Skin of body (tissue), 3 donors: ENCODE measurements at places on chromosomes 13 and 19.

GRCh38 chr13:113904411-113904810 lies 40.5 kb upstream of the GAS6 start:
- no peak for DNase-seq

DNA sequence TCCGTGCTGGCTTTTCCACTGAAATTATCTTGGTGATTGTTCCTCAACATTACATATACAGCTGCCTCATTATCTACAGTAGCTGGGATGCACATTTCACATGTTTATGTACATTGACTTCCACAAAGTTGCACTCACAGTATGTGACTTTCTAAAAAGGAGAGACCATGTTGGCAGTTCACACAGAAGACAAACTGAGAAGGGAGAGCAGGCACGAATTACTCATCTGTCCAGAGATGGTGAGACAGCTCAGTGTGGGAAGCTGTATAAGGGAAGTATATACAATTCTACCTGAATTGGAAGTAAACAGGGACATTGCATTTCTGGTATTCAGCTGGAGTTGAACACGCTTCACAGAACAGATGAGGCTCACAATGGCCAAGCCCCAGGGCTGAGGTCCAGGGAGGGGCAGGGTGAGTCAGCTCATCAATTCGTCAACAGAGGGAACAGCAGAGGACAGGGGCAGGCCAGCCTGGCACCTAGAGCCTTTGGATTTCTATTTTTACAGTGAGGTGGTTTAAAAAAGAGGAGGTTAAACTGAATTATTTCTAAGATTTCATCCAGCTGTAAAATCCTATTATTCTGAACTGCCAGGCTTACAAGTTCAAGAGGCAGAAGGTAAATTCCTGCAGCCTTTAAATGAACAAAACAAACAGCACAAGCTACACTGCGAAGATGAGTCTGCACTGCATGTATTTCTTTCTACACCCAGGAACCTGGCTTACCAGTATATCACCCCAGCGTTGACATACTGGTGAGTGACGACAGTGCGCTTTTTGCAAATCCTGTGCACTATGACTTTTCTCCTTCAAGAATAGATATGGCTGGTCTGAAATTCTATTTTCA lies 9.8 kb downstream of the PARP4 start:
- no peak for DNase-seq

- no peak for DNase-seq
These were observed 13.5 kb downstream of the EVI5L start for GRCh38 chr19:7843521-7843920.

DNA sequence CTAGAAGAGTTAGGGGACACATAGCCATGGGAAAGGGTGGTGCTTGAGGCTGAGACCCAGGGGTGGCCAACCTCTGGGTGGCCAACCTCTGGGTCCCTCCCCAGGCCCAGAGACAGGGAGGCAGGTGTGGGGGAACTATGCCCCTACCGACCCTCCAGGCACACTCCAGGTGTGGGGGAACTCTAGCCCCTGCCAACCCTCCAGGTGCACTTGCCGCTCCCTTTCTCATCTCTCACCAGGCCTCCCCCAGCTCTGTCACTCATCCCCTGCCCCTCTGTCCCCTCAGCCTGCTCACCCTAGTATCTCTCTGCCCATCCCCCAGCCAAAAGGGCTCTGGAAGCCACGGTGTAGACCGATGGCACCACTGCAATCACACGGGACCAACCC lies 10.6 kb upstream of the VSTM2B start:
- no peak for DNase-seq

DNA sequence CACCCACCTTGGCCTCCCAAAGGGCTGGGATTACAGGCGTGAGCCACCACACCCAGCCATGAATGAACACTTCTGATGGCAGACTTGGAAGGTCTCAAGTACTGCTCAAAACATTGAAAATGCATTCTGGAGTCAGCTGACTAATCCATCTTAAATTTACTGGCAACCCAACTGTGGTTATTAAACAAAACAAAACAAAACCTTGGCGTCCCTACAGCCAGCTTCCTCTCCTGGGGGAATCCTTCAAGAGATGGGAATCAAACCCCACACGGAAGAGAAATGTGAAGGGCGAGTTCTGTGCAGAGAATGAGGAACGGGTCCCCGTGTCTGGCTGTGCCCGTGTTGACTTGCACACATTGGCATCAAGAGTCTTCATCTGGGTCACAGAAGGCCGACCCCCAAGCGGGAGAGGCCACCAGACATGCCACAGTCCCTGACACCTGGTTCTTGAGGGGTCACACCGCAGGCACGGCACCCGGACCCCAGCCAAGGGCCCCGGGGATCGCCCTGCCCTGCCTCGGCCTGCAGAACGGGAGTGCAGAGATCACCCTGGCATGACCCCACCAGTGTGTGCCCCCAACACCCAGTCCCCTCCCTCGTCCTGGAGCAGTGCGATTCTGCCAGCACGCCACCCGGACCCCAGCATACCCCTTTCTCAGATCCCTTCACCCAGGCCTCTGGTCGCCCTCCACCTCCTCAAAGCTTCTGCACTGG lies 3.2 kb downstream of the MAP2K2 start:
- no peak for DNase-seq

- DNase-seq, result no peak
These were observed 19.9 kb upstream of the FBXO27 start for GRCh38 chr19:39052243-39052746.

DNA sequence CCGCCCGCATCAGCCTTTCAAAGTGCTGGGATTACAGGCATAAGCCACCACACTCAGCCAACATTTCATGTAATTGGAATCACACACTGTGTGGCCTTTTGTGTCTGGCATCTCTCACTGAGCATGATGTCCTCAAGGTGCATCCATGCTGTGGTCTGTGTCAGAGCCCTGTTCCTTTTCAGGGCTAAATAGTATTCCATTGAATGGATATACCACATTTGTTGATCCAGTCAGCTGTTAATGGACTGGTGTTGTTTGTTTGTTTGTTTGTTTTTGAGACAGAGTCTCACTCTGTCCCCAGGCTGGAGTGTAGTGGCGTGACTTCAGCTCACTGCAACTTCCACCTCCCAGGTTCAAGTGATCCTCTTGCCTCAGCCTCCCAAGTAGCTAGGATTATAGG lies 17.9 kb downstream of the ATCAY start:
- no peak for DNase-seq

DNA sequence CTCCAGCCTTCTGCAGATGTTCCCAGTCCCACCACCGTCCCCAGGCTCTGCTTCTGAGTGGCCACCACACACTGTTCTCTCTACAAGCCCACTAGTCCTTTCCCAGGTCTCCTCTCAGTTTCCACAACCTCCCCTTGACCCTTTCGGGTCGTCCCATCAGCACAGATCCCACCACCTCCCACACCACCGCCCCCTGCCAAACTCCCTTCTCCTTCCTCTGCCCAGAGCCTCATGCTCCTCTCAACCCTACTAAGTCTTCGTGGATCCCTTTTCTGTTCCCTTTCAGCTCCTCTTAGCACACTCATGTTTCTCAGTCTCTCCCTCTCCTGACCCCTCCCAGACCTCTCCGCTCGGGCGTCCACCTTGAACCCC lies 1.9 kb downstream of the NAPA start:
- no peak for DNase-seq

DNA sequence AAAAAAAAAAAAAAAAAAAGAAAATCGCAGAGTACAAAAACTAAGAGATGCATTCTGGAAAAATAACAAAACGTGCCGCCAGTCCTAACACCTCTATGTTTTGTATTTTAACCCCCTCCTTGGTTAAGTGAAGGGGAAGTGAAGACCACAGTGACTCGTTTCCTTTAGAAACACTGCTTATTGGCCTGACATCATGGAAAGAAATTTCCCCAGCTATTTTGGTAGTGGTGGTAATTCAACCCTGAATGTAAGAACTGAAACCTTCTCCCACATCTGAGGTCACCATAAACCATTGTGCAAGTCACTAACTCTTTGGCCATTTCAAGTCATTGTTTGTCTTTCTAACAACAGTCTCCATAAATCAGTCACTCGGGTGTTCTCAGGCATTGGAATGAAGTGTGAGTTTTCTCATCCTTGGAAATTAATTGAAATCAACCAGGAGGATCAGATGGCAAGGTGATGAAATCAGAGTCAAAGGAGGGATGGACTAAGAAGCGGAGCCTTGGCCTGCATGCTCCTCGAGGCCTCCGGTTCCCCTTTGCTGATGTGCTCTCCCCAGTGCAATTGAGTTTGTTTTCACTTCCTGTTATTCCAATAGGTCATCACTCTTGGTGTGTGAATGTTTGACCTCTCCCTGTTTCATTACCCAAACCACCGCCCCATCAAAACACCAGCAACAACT lies 443.9 kb downstream of the FGF9 start:
- no peak for DNase-seq

DNA sequence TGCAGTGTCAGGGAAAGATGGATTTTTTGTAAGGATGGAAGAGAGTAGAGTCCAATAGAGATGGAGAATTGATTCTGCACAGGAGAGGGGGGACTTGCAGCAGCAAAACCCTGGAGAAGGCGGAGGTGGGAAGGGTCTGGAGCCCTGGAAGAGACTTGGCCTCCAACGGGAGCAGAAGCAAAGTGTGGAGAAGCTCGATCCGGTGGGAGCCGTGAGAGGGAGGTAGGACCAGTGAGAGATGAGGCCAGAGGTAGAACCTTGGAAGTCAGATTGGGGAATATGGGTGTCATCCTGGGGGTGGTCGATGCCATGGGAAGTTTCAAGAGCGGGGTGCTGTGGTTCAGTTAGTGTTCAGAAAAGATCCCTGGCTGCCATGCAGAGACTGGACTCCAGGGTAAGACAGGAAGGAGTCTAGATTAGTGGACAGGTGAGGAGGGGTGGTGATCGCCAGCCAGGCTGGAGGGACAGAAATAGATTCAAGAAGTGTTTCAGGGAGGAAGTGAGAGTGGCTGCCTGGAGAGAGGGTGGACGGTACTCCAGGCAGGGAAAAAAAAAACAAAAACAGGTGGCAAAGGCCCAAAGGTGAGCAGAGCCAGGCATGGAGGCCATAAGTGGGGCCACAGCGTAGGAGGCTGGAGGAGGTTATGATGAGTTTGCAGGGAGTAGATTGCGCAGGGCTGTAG lies 2.6 kb downstream of the PPP5C start:
- DNase-seq, result no peak
